Daoy (cell line): ENCODE measurements at places on chromosomes 6 and 20.
A peak's percentile ranks its signal among the peaks of the same experiment; 100 is the strongest.

- DNase-seq: no peak
Observed at GRCh38 chr6:11292594-11293236, 60.2 kb upstream of the NEDD9 start.

DNA sequence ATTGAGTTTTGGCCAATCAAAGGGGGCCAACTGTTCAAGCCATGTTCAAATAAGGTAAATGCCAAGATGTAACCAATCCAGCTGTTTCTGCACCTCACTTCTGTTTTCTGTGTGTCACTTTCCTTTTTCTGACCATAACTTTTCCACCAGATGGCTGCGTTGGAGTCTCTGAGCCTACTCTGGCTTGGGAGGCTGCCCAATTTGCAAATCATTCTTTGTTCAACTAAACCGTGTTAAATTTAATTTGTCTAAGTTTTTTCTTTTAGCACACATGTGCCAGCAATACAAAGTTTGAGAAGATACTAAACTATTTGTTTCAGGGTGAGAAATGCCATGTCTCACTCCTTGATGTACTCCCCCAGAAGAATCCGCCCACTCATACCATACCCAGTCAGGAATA is 52.1 kb downstream of the IYD start:
- no peak for DNase-seq

DNA sequence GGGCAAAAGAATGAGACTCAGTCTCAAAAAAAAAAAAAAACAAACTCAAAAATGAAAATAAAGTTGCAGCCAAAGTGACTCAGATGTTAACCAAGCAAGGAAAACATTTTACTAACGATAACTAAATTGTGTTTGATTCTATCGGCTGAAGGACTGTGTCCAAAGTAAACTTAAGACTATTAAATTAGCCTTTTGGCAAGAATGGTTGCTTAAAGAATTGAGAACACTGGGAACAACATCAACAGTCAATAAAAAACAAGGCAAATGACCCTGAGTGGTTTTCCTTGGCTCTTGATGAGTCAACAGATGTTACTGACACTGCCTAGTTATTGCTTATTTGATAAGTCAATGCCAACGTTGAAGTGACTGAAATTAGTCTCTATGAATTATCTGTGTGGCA is 36.7 kb downstream of the POU3F2 start:
- peak; percentile 53 for DNase-seq

- DNase-seq: no peak
Observed at GRCh38 chr6:4336778-4337442, 201.5 kb upstream of the ECI2 start.

GRCh38 chr6:76697585-76697984 is 625.1 kb upstream of the IMPG1 start:
- no peak for DNase-seq

DNA sequence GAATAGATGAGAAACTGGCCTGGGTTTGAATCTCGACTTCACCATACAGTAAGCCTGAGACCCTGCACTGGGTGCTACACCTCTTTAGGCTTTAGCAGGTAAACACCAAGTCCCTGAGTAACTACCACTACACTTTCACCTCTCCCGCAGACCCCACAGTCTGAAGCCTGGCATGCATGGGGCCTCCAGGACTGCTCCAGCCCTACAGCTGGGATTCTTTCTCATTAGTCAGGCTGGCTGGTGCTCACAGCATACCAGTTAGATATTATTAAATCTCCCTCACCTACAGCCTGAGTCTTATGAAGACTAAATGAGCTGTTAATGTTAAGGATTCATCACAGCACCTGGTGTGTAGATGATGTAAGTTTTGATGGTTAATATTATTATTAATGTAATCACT is 388.7 kb downstream of the ARHGAP18 start:
- DNase-seq: no peak

GRCh38 chr6:105251689-105252088 is 71.9 kb upstream of the POPDC3 start:
- DNase-seq: no peak

- no peak for DNase-seq
Observed at GRCh38 chr6:18036781-18037180, 49.3 kb upstream of the KIF13A start.

DNA sequence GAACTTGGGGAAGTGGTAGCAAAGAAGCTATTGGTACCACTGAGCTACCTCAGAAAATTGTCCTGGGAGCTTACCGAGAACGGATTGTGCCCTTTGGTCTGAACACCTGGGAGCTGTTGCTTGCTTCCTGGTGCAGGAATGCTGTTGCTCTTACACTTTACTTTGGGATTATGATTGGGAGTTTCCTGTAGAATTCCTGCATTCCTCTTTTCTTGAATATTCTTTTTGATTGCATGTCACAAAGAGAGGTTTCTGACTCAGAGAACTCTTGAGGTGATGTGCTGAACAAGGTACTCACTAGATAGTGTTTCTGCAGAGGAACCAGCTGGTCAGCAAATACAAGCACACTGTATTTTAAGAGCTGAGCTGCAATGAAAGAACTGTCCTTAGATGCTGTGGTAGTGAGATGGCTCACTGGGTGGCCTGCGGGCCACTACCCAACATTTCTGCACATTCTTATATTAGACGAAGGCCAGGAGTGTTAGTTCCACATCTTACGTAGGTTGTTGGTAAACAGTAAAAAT is 35.0 kb downstream of the LRRC1 start:
- no peak for DNase-seq

DNA sequence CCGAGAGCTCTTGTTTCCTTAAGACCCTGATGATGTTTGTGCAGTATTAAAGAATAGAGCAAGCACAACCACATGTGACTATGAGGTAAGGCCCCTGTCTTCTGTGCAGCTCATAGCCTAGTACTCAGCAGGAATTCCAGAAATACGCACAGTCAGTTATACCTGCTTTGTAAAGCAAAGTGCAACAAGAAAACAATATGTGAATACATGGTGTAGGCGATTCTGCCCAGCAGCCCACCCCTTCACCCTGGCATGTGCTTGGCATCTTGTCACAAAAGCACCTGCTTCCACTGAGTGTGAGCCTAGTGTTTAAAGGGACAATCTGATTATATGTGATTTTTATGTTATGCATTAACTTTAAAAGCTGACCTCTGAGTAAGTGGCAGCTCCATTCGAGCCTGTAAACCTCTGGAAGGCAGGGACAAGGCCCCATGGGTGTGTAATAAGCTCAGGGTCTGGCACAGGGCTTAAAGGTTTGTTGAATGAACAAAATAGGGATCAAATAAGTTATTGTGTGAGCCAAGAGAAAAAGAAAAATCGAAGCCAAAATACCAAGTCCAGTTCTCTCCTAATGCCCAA is 148.7 kb downstream of the DOK5 start:
- no peak for DNase-seq

GRCh38 chr20:57048027-57048869 is 218.2 kb downstream of the BMP7 start:
- DNase-seq: peak; percentile 78

GRCh38 chr6:94751641-94752329 is 825.5 kb upstream of the MANEA start:
- DNase-seq: no peak

DNA sequence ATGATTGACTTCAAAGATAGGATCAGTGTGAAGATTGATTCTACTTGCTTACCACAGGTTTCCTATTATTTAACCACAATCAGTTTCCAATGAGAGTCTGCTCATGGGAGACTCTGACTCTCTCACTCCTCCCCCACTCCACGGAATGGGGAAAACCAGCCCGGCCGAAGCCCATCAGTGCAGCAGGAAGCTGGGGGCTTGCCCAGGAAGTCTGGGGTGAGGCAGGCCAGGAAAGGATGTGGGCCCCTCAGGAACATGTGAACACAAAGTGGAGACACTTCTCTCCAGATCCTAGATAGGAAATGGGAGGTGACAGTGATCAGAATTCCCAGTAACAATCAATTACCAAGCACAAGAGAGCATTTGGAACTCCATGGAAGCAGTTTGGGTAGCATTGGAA is 144.2 kb downstream of the TTLL2 start:
- DNase-seq: no peak

DNA sequence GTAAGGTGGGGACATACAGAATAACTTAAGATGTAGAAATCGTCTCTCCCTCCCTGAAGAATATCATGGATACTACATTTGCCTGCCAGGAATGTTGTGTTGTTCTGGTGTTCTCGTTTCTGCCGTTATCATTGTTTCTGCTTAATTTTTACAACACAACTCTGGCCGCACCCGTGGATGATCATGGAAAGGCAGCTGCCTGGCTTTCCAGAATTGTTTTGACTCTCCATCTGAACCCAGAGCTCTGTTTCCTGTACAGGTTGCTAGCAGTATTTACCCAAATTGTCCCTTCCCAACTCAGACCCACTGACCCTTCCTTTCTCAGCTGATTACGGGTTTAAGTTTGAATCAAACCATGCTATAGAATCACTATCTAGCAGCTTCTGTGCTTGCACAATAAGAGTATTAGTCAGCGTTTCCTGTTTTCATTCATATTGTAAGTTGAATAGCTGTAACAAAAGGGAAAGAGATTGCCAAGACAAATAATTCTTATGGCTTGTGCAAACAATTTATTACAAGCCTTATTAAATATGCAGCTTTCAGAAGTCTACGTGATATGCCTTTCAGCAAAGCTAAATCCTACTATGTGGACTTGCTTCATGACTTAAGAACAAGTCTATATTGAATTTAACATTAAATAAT is 139.0 kb downstream of the MTHFD1L start:
- DNase-seq: peak; percentile 73

DNA sequence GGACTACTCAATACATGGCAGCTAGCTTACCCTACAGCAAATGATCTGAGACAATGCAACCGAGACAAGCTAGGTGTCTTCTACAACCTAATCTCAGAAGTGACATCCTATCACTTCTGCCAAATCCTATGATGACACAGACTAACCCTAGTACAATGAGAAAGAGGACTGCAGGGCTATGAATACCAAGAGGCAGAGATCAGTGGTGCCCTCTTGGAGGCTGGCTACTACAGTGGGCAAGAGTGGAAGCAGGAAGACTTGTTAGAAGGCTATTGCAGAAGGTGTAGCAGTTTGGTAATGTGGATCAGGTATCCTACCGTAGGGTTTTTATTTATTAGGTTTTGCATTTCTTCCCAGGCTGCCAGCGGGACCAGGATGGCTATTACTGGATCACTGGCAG is 30.3 kb downstream of the GSS start:
- no peak for DNase-seq
